Activated CD4-positive, alpha-beta T cell treated with anti-CD3 and anti-CD28 coated beads, Interleukin-2, amount 10 ng/mL, durations not matched to agents 7 days and 5 days (primary cell): ENCODE measurements at places on chromosomes 12 and 14.

- DNase-seq: no peak
Measured at GRCh38 chr12:112252184-112252583, 126.8 kb downstream of the TRAFD1 start.

GRCh38 chr14:44820230-44820964 is 141.3 kb downstream of the KLHL28 start:
- no peak for DNase-seq

DNA sequence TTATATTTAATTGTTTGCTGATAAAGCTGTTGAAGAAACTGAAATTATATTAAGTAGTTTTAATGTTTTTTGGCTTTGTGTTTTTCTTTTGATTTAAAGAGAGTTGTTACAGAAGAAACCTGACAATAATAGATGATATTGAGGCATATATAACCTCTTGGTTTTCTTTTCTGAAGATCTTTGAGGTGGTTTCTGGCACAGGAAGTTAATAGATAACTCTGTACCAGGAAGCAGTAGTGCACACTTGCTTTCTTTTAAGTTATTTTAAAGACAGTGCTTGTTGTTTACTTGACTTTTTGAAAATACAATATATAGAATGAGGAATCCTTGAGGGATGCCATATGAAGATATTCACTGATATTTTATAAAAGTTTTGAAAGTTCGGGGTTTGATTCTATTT is 209.0 kb upstream of the FBXO33 start:
- DNase-seq: no peak

DNA sequence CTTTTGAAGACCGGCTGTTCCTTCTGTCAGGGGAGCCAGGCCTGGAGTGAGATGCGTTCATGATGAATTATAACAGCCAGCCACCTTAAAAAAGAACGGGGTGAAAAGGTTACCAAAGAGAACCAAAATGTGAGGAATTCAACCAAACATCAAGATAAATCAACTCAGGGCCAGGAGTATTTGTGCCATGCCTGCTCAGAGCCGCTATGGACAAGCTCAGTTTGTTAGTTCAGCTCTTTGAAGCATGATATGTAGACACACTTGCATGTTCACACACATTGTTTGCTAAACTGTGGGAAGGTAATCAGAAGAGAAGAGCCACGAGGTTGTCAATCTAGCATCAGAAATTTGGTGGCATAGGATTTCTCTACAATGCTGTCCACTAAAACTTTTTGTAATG is 367.4 kb upstream of the TBX3 start:
- no peak for DNase-seq

GRCh38 chr14:58598804-58599525 is 38.8 kb upstream of the DACT1 start:
- DNase-seq: no peak
